ENCODE measurements at places on chromosomes 5 and 9.

DNA sequence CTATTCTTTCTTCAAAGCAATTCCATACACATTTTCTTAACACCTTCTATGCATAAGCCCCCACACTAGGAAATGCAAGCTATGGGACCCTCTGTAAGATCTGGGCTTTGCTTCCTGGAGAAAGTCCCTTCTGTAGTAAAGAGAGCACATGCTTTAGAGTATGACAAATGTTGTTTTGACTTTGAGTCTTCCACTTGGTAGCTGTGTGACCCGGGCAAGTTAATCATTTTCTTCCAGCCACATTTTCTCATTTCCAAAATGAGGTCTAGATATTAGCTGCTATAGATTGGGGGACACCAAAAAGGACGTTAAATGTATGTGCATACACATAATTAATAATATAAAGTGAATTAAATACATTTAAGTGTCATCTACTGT, 334.0 kb downstream of the NFIB start:
- DNase-seq, result no peak

GRCh38 chr9:38670542-38671371, 49.2 kb downstream of the FAM240B start:
- DNase-seq, result no peak

DNA sequence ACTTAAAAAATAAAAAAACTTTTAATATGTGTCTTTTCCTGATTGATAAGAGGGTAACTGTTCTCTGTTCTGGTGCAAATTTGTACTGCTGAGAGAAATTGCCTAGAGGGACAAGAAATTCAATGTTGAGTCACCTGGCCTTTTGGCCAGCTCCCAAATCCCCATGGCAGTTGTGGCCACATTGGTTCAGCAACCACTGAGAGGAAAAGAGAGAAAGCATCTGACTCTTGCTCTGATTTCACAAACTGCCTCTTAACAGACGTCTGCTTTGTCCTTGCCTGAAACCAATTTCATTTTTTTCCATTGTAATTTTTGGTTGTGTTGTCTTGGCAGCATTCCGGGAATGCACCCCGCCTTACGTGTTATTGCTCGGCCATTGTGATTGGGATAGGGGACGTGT, 42.4 kb downstream of the NTRK2 start:
- DNase-seq, result no peak

DNA sequence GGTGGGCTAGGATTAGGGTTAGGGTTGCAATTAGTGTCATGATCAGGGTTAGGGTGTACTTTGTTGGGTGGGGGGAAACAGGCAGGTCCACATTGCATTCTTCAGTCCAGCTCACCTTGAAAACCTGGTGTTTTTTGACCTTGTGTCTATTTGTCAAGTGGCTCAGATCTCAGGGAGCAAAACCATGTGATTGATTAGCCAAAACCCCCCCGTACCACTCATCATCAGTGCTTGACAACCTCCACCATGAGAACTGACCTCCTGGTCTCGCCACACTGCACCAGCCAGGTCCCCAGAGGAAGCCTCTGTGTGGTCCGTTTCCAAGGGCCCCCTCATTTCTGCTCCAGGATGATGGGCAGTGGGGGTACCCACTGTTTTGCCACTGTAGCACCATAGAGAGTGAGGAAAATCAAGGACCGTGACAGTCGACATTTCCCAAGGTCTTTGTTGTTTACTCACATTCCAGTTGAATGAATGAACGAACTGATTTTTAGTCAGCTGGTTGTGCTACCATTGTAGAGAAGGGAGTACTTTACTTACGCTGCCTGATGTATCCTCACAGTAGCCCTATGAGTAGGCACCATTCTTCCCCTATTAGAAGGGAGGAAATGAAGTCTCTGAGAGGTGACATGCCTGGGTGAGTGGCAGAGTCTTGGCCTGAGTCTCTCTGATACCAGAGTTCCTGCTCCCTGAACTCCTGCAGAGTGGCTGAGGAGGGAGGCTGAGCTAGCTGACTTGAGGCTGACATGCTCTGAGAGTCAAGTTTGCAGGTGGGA, 84.8 kb downstream of the RAD23B start:
- no peak for DNase-seq

DNA sequence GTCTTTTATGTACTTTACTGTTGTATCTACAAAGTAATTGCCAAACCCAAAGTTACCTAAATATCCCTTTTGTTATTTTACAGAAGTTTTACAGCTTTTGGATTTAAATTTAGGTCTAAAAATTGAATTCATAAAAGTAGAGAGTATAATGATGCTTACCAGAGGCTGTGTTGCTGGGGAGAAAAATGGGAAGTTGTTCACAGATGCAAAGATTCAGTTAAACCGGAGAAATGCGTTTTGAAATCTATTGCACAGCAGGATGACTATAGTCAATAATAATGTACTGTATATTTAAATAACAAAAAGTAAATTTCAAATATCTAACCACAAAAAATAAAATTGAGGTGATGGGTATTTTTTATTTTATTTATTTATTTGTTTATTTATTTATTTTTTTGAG, 2.6 kb upstream of the ANKRD18A start:
- no peak for DNase-seq

DNA sequence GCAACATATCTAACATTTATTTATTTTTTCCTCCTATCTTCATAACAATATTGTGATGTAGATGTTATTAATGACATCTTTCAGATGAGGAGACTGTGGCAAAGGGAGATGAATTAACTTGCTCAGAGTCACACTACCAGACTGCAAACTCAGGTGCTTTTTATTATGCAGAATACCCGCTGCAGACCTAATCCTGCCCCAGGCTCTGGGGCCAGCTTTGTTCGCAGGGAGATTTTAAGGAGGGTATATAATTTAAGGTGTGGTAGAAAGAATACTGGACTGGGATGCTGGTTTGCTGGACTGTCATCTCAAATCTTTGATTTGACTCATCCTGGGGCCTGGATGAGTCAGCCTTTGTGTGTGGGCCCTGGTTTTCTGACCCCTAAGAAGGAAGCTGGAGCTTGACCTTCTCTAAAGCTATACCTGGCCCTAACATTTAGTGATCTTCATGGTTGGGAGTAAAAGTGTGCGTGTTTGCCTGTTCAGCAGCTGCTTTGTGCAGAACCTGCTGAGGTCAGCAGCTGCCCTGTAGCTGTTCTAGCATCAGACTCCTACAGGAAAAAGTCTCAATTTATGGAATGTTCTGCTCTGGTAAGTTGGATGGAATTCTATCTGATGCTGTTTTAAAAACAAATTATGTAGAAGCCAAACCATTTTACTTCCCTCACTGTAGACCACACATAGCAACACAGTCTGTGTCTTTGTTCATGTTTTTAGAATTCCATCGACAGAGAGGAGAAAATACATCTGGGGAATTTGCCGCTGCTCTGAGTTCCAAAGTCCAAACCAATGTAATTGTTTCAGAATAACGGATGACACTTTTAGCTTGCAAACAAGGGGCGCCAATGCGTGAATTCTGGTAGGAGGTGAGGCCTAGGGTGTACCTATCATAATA, 4.5 kb downstream of the SLC36A1 start:
- no peak for DNase-seq

- no peak for DNase-seq
Observed at GRCh38 chr5:378301-378891, 56.9 kb downstream of the AHRR start.

GRCh38 chr9:18502546-18502945, 28.6 kb downstream of the ADAMTSL1 start:
- DNase-seq, result no peak

- DNase-seq, result no peak
Observed at GRCh38 chr9:124263213-124263612, 5.5 kb downstream of the NEK6 start.

DNA sequence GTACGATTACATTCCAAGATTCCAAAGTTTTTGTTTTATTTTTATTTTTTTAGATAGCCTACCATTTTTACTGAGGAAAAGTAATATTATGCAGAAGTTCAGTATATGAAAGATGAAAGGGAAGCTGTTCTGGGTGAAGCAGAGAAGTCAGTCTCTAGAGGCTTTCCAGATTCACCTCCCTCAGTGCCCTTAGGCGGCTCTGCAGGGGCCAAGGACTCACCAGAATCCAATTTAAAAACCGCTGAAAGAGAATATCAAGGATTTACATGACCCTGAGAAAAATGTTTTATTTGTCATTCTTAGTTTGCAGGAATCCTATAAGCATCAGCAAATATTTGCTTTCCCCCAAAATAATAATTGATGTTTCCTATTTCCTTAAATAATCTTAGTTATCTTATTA, 1084.6 kb upstream of the ARRDC3 start:
- no peak for DNase-seq

- no peak for DNase-seq
Observed at GRCh38 chr5:58113172-58113571, 346.7 kb downstream of the PLK2 start.

GRCh38 chr9:98974994-98975712, 31.4 kb downstream of the COL15A1 start:
- peak; percentile 77 for DNase-seq

- no peak for DNase-seq
Observed at GRCh38 chr5:107887166-107887943, 216.6 kb upstream of the EFNA5 start.

DNA sequence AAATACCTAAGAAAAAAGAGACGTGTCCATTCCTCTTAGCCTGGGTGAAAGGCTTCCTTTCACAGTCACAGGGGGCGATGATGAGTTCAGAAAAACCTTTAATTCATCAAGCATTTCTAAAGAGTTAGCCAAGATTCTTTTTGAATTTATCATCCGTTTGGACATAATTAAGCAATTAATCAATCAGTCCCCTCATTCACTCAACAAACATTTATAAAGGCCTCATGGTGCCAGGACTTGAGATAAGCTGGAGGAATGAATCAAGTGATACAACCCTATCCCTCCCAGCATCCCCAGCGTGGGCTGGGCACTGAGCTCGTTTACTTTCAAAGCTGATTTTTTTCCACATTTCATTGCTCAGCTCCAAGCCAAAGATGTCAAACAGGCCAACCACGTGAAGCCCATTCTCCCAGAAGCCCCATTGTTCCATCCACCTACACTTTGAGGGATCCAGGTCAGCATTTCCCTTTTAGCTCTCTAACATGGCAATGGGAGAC, 140.5 kb downstream of the SLIT3 start:
- no peak for DNase-seq

GRCh38 chr9:132249123-132249522, 87.3 kb downstream of the NTNG2 start:
- no peak for DNase-seq

GRCh38 chr5:134846641-134846960, 833 bp downstream of the C5orf24 start:
- no peak for DNase-seq

GRCh38 chr9:734831-735511, 106.5 kb upstream of the DMRT1 start:
- no peak for DNase-seq

DNA sequence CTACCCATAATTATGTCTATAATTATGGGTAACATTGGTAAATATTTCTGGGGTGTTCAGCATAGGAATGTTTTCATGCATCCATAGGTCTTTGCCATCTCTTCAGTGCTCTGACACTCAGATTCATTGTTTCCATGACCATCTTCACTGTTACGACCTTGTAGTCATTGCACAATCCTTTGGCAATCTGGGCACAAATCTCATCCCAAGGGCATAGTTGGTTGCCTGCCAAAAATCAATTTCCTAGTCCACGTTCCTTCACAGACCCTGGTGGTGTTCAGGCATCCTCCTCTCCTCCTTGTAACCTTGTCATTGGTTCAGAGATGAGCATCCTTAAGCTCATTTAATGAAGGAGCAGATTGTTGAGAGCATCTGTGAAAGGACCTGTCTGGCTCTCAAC, 1400.7 kb downstream of the CDH12 start:
- no peak for DNase-seq

DNA sequence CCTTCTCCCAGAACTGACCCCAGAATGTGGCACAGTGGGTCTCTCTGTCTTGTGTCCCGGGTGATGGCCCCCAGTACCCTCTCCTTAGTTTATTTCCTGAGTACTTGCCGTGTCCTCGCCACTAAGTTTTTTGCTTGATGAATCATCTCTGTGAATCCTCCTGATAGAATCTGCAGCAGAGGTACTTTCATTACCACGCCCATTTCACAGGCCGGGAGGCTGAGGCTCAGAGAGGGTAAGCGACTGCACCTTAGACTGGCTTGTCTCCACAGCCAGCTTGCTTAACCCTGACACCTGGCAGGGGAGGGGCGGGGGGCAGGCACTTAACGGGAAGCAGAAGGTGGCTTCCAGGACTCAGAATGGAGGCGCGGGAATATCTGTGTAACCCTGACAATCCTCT, 7.9 kb upstream of the IER5L start:
- DNase-seq, result no peak

DNA sequence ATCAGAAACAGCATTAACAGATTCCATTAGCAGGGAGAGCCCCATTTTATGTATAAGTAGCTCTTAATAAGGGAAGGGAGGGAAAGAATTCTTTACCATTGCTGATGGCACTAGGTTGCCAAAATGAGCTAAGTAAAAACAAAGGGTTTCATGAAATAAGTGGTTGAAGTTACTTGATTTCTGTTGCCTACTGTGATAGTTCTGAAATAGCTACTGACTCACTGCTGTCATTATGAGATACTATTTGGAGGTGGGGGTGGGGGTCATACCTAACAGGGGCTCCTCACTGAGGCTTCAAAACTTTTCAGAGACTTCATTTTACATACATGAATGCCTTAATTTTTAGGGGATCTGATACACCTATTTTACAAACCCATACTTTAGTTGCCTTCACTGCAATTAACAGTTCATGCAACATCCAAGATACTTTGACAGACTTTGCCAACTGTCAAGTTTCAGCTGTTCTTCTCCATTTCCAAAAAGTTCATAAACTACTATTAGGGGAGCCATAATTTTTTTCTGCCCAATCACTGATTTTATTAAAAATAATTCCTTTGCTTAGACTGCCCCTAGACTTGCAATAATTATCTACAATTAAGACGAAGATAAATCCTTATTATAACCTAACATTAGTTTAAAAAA, 4.6 kb downstream of the HOMER1 start:
- no peak for DNase-seq

GRCh38 chr5:135085936-135086725, 52.1 kb upstream of the PITX1 start:
- no peak for DNase-seq

GRCh38 chr5:4513381-4513780, 626.7 kb upstream of the ADAMTS16 start:
- DNase-seq, result no peak

DNA sequence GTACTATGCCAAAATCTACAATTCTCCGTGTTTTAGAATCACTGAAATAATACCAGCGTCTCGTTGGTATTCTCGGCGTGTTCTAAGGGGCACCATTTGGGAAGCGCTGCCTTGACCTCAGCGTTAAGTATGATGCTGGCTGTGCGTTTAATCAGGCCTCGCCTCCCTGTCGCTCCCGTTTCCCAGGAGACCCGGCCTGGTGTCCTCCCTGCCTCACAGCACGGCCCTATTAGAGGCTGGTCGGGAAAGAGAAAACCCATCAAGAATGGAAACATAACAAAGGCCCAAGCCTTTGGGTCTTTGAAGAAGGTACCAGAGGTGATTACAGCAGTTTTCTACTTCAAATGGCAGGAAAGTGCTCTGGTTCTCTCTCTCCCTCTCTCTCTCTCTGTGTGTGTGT, 30.0 kb downstream of the GFPT2 start:
- no peak for DNase-seq

All from activated CD4-positive, alpha-beta T cell treated with anti-CD3 and anti-CD28 coated beads, Interleukin-2, amount 50 U/mL, for 4 hours (primary cell).